ENCODE measurements at places on chromosomes 4 and X.

DNA sequence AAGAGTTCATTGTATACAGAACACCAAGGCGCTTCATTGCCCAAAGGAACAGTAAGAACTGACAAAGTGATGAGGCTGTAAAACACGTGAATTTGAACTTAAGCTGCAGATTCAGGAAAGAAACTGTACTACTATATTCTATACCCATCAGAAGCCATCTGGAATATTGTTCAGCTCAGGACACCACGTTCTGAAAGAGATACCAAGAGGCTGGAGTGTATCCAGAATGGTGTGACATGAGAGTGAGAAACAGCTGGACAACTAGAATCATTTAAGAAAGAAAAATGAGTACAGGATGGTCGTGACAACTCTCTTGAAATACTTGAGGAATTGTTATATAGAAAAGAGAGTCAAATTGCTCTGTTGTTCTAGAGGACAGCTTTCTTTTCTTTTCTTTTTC lies 94.9 kb downstream of the MGST2 start:
- no peak for DNase-seq

DNA sequence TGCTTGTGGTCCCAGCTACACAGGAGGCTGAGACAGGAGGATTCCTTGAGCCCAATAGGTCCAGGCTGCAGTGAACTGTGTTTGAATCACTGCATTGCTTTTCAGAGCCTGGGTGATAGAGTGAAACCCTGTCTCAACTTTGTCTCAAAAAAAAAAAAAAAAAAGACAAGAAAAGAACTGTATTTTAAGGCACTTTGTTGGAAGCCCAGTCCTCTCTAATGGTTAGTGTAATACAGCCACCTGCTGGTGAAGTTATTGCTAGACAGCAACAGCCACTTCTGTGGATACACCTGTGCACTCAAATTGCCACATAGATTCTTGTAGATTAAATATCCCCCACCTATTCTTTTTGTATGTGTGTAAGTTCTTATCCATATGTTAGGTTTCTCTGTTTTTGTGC lies 10.1 kb upstream of the FGG start:
- no peak for DNase-seq

DNA sequence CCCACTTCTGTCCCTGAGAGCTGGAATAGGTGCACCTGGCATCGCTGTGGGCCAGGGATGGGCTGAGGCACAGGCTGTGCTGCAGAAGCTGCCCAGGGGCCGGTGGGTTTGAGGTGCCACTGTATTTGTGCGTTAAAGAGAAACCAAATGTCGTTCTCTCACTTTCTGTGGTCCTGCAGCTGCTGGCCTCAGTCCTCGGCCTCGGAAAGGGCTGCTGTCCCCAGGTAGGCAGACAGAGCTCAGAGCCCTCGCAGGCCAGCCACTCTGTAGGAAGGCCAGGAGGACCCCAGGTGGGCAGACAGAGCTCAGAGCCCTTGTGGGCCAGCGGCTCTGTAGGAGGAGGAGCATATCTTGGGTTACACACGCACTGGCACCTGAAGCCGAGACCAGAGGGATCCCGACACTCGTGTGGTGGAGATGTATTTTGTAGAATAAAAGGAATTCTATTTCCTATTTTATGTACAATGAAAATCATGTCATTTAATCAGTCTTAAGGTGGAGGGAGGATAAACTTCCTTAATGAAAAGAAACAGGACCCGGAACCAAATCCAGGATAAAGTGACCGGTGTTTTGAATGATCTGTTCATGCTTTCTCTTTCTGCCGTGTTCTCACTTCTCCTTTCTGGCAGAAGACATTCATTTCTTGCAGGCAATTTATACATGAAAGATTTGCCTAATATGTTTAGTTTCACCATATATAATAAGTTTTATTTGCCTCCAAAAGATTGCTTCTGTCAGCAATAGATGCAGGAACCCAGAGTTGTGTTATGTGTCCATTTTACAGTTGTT lies 54.4 kb upstream of the HGFAC start:
- no peak for DNase-seq

DNA sequence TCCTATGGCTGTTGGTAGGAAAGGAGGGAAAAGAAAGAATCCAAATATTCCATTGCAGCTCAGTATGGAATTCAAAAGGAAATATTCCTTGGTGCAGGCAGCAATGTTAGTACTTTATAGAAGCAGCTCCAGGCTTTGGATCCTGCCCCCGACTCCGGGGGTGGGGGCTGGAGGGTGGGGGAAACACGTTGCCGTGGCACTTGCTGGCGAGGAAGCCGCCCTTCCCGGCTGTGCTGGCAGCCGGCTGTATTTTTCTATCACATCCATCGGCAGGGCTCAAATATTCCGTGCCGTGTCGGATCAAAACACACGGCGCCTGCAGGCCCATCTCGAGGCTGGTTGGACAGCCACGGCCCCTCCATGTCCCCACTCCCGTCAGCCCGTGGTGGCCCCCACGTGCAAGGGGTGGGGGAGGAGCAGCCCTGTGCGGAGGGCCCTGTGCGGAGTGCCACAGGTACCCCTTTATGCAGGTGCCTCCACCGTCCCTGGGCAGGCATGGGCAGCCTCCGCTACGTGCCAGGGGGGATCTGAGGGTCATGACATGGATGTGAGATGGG lies 5.8 kb downstream of the ADRA2C start:
- DNase-seq: no peak

GRCh38 chrX:72002875-72003274 lies 92.2 kb downstream of the NHSL2 start:
- no peak for DNase-seq

DNA sequence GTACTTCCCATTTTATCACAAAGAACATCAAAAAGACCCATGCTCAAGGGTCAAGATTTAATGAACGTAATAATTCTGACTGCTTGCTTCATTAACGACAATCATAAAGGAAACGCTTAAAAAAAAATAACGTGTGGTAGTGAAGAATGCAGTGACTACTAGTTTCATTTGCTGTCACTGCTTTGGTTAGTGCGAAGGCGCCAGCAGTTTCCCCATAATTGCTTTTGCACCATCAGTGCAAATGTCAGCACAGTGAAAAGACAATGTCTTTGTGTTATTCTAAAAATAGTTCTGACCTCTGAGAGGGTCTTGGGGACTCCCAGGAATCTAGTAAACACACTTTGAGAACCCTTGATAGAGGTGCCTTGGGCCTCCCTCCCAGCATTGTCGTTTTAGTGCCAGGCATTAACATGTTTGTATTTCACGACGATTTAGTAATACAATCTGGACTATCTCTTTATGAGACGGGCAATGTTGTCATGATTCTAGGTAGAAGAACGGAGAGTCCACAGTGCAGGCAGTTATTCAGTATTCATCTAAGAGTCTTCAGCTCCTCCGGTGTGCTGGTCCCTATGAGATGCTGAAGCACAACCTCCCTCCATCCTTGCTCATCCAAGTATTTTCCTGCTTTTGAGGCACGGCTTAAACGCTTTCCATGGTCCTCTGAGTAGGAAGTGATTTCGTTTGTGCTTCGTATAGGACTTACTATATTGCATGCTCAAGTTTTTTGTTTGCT lies 71.0 kb downstream of the AFF1 start:
- peak; percentile 8 for DNase-seq

DNA sequence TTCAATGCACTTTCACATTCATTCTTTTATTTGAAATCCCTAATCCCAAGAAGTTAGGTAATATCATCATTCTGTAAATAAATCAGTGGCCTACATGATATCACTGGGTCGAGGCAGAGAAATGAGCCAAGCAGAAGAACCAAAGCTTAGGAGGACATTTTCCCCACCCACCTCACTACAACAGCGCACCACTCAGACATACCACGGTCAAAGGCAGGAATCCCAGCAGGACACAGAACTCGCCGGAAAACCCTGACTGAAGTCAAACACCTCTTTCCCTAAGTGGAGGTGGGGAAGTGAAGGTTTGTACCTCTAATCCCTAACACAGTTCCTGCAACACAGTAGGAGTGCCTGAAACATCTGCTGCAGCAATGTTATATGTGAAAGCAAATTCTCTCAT lies 21.5 kb downstream of the RELL1 start:
- DNase-seq: no peak

DNA sequence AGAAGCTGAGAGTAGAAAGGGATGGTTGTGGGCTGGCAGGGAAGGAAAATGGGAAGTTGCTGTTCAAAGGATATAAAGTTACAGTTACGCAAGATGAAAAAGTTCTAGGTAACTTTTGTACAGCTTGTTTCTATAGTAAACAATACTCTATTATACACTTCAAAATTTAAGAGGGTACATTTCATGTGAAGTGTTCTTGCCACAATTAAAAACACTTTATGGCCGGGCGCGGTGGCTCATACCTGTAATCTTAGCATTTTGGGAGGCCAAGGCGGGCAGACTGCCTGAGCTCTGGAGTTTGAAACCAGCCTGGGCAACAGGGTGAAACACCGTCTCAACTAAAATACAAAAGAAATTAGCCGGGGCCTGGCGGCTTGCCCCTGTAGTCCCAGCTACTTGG lies 623.6 kb downstream of the STIM2 start:
- no peak for DNase-seq

DNA sequence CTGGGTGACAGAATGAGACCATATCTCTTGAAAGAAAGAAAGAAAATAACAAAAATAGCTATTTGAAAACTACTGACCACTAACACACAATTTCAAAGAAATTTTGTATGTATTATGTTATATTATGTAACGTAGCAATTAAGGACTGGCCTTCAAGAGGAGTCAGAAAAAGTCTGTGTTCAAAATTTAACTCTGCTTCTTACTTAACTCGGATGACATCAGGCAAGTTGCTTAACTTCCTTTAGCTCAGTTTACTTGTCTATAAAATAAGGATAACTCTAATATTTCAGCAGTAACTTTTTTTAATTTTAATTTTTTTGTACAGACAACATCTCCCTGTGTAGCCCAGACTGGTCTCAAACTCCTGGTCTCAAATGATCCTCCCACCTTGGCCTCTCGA lies 14.6 kb upstream of the PRSS12 start:
- DNase-seq: no peak

GRCh38 chrX:139909712-139910111 lies 23.1 kb downstream of the ATP11C start:
- DNase-seq: no peak

- DNase-seq: no peak
Observed at GRCh38 chr4:28279249-28279648, 1418.6 kb downstream of the STIM2 start.

GRCh38 chr4:143921181-143921580 lies 15.8 kb upstream of the GYPE start:
- no peak for DNase-seq

DNA sequence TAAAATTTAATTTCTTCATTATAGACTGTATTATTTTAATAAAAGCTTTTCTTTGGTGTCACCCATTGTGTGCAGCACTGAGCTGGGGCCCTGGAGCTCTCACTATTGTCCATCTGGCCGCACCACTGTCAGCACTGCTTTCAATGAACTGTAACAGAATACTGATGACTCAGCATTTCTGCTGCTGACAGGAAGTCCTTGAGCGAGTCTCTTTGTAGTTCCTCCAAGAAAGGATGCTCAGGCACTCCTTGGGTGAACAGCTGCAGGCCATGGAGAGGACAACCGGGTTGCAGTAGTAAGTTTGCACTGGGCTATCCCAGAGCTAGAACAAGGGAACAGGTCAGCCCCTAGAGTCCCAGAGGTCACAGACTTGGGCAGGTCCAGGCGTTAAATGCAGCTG lies 81.6 kb downstream of the SORBS2 start:
- no peak for DNase-seq

GRCh38 chr4:53706422-53707032 lies 115.2 kb upstream of the LNX1 start:
- no peak for DNase-seq

- DNase-seq: no peak
Observed at GRCh38 chr4:1445716-1446445, 39.6 kb upstream of the NKX1-1 start.

DNA sequence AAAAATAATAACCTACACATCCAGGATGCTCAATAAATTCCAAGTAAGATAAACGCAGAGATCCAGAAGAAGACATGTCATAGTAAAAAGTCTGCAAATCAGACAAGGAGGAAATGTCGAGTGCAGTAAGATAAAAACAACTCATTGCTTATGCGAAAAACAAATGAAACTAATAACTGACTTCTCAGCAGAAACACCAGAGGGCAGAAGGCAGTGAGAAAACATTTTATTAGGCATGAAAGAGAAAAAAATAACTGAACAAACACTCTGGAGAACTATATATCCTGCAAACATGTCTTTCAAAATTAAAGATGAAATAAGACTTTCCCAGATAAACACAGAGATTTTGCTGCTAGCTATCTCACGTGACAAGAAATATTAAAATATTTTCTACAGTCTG lies 201.3 kb upstream of the CTSO start:
- no peak for DNase-seq

DNA sequence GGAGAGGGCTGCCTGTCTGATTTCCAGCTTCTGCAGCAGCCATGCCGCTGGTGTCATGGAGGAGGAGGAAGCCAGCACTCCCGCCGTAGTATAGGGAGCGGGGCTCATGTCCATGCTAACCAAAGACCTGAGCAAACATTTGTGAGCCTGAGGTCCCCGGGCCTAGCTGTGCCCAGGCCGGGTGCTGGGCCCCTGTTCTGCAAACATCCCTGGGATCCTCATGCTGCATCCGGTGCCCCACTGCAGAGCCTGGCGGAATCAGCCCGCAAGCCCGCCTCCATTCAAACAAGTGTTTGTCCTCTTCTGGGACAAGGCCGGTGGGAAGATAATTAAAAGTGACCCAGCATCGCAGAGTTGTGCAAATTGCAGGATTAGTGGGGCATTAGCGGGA lies 106.3 kb downstream of the SORCS2 start:
- no peak for DNase-seq

DNA sequence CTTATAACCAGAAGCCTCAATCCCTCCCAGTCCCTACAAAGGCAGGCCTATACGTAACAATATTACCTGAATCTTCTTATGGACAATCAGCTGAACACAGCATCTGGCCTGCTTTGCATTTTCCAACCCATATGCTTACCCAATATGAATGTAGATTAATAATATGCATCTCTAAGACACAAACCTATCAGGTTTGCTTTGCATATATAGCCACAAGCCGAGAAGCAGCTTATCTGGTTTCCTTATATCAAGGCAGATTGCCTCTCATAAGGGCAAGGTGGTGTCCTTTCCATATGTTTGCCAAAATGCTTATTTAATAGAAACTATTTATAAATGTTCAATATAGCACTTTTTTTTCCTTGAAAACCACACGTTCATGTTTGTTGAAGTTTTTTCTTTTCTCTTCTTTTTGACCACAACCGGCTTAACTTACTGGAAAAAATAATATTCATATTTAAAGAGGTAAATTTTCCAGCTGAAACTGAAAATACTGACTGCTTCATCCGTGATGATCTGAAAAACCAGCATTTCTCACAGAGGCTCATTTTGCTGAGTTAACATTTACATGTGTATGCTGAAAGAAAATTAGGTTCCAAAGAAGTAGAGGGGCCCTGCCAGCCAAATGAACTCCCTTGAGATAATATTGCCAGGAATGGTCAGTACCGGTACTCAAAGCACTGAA lies 3.8 kb downstream of the IL21 start:
- DNase-seq: no peak
